NCI-H2029 (cell line): ENCODE measurements at places on chromosomes 4 and X.

DNA sequence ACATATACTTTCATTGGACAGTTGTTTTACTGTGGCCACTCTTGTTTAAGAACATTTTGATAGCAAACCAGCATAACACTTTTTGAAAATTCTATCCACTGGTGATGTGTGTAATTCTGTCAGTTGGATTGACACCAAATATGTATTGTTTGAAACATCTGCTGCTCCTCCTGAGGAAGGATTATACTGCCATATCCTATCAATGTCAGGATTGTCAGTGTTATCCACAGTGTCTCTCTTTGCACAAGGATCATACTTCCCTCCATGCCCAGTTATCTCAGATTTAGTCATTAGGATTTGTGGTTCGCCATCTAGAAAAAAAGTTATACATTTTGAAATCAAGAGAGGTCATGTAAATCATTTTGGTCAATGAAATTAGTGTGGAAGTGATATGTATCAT lies 1859.6 kb downstream of the C4orf33 start:
- no peak for DNase-seq

DNA sequence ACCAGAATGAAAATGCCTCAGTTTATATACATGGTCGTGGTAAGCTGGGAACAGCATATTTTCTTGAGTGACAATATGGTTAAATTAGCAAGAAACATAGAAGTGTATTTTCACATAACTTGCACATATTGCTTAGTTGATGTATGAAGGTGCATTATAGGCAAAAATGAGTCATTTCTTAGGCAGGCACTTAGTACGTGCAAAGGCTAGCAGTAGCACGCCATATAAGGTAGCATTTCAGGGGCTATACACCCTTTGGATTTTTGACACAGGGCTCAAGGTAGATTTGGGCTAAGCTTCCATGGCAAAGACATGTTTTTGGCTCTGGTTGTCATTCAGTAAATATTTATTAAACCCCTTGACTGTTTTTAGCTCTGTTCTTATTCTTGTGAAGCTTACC lies 33.1 kb downstream of the PCDH7 start:
- peak; percentile 5 for DNase-seq

GRCh38 chrX:19331831-19332230 lies 11.9 kb upstream of the PDHA1 start:
- no peak for DNase-seq

DNA sequence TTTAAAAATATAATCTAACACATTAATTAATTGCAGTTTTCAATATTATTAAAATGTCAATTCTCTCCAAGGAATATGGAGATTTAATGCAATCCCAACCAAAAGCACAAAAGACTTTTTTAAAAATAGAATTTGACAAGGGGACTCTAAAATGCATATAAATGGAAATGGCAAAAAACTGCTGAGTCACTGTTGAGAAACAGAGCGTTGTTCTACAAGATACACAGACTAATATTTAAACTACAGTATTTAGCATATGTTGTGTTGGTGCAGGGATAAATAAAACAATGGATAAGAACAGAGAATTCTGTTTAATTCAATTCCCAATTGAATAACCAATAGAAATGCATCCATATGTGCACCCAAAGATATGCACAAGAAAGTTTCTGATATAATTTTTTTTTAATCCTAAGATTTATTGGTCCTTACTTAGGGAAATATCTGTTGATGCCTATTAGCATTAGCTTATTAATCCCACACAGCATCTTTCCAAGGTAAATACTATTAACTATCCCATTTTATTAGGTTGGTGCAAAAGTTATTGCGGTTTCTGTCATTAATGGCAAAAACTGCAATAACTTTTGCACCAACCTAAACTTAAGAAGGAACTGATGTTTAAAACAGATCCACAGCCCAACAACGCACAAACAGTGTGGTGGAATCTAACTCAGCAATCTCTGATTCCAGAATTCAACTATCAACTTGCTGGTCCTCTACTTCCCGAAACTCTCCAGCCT lies 86.8 kb upstream of the VEGFC start:
- no peak for DNase-seq

- no peak for DNase-seq
Observed at GRCh38 chrX:72478351-72478750, 94.3 kb downstream of the HDAC8 start.

GRCh38 chrX:24702362-24703184 lies 8.9 kb downstream of the POLA1 start:
- no peak for DNase-seq

- peak; percentile 8 for DNase-seq
Observed at GRCh38 chr4:158253350-158253980, 43.2 kb downstream of the TMEM144 start.

- DNase-seq = no peak
Observed at GRCh38 chr4:57136281-57136680, 26.1 kb upstream of the IGFBP7 start.

GRCh38 chr4:170399581-170400293 lies 310.0 kb upstream of the AADAT start:
- no peak for DNase-seq

DNA sequence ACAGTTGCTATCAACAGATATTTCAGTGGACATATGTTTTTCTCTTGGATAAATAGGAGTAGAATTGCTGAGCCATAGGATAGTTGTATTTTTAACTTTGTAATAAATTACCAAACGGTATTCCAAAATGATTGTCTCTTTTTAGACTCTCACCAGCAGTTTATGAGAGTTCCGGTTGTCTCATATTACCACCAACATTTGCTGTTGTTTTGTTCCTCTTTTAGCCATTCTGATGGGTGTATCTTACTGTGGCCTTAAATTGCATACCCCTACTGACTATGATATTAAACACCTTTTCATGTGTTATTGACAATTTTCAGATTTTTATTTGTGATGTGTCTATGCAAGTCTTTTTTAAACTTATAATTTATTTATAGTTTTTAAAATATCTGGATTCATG lies 39.7 kb downstream of the SNX25 start:
- DNase-seq = no peak

- no peak for DNase-seq
Observed at GRCh38 chr4:169061386-169061785, 51.3 kb upstream of the CBR4 start.

DNA sequence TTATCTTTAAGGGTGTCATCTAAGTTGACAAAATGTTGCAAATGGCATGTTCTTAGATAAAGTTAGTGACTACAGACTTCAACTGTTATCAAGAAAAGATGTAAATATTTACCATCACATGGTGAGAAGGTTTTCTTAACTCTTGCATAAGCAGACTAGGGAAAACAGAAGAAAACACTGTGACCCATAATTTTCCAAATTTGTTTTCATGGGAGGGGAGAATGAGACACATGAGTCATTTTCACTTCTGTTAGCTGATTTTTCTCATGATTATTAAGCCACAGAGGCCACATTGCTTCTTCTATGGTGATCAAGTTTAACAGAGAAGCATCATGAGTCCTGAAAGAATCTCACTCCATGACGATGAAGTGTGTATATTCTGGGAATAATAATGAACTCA lies 30.2 kb upstream of the SYTL5 start:
- DNase-seq = no peak

DNA sequence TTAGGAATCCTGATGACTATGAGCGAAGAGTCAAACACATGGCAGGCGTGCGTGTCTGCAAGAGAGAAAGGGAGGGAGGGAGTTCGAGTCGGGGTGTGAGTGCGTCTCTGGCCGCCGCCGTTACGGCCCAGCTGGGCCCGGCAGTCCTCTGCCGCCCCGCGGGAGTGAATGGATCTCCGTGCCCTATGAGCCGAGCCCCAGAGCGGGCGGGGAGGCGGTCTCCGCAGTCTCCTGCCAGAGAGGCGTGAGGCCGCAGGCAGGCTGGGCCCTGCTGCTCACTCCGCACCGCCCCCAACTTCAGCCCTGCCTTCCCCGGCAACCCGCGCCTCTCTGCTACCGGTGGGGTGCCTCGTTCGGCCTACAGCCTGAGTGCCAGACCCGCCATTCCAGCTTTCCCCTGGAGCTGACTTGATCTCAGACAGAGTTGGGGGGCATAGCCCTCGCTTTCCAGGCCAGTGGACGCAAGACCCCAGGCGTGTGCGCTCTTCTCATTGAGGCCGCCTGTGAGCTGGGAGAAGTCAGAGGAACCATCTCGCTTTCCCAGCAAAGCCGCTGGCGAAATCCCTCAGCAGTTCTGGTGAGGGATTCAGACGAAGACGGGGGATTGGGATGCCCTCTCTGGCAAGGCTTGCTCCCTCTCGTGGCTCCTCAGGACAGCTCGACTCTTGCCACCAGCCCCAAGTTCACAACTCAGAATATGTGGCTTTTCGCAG lies 1.4 kb downstream of the SLC16A2 start:
- no peak for DNase-seq

GRCh38 chr4:41140410-41140809 lies 73.9 kb downstream of the APBB2 start:
- DNase-seq = no peak

GRCh38 chrX:43108828-43109227 lies 330.9 kb upstream of the PPP1R2C start:
- DNase-seq = no peak

GRCh38 chr4:150164956-150165629 lies 86.8 kb downstream of the DCLK2 start:
- peak; percentile 29 for DNase-seq

GRCh38 chr4:72886602-72887001 lies 182.9 kb downstream of the COX18 start:
- DNase-seq = no peak

DNA sequence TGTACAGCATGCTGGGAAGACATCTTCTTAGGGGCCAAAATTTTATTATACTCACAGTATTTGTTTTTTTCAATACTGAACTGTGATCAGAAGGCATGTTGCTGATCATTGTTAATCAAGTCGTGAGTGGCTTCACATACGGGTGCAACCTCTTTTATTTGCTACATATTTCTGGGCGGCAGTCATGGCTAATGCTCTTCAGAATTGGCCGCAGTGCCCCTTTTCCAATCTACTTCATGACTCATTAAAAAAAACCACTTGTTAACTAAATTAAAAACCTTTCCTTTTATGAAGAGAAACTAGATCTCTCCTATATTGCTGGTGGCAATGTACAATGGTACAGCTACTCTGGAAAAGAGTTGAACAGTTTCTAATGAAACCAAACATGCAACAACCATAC lies 101.5 kb upstream of the C1GALT1C1 start:
- DNase-seq = no peak

DNA sequence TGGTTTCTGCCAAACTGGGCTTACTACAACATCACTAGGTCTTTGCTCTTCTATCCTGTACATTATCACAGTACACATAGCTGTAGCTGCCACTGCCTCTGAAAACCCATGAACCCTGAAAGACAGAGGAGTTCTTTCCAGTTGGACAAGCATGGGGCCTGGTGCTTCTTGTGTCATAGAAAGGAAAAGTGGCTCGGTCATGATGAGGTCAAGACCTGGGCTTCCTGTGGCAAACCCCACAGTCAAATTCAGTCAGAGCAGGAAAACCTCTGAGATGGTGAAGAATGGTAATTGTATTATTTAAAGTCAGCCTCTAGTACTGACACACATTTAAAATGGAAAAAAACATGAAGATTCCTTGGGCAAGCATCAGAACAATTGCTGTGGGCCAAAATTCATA lies 133.3 kb upstream of the PRPS2 start:
- no peak for DNase-seq

DNA sequence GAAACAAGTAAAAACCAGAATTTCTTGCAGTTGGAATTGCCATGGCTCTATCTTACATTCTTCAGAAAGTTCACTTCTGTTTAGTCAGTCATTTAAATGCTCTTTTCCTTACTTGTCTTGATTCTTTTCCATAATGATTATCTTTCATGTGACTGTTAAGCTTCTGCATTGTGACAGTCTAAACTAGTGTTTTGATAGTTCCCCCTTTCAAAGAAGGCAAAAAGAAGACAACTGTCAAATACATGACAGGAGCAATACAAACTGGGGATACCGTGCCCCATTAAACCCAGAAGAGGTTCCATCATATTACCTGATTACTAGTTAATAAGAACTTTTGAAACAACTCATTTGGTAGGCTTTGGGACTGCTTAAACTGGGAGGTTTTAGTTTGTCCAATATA lies 476.2 kb downstream of the PCDH19 start:
- DNase-seq = no peak

DNA sequence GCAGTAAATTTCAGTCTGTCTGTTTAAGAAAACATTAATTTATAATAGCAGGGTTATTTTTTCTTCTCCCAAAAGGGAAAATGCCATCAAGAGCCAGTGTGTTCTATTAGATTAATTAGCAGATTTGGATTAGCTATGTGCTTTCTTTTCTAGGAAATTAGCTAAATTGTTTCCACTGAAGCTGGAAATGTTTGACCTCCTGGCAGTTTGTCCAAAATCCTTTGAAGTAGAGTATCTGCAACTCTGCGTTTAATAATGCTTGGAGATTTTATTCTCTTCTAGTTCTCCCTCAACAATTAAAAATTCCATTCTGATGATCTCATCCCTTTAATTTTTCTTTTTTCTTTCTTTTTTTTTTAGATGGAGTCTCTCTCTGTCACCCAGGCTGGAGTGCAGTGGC lies 27.1 kb upstream of the HOPX start:
- DNase-seq = no peak

- no peak for DNase-seq
Observed at GRCh38 chr4:128298146-128298758, 10.6 kb upstream of the PGRMC2 start.

DNA sequence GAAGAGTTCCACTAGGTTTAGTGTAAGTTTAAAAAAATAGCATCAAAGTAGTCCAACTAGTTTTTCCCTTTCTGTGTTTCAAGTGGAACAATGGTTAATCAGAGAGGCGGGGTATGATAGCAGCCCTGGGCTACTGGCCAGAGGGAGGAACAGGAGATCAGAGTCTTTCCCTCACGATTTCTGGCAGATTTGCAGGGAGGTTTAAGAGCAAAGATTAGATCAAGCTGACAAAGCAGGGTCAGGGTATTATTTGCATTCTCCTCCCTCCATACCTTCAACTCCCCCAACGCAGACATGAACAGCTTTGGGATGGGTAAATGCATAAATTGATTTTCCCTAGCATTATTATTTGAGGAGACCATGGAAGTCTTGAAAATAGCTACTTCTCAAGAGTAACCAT lies 277.6 kb upstream of the DIAPH2 start:
- peak; percentile 10 for DNase-seq

DNA sequence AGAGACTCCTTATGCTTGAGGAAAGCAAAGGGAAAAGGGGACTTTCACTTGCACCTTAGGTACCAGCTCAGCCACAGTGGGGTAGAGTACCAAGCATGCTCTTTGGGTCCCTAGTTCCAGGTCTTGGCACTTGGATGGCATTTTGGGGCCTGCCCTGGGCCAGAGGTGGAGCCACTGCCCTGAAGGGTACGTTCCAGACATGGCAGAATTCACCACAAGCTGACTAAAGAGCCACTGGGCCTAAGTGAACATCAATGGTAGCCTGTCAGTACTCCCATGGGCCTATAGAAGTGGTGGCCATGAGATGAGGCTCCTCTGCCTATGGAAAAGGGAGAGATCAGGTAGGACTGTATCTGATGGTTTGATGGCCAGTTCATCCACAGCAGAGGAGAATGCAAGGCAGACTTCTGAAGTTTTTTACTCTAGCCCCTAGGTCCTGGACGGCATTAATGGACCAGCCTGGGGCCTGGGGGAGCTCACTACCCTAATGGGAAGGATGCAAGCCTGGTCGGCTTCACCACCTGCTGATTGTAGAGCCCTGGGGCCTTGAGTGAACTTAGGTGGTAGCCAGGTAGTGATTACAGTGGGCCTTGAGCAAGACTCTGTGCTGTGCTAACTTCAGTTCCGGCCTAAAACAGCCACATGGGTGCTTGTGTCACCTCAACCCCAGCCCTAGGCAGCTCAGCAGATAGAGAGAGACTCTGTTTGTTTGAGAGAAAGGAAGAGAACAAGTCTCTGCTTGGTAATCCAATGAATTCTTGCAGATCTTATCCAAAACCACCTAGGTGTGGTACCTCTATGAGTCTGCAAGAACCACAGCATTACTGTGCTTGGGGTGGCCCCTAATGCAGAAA lies 19.8 kb upstream of the HSFX4 start:
- DNase-seq = no peak

- DNase-seq = no peak
Observed at GRCh38 chr4:88865466-88865865, 167.8 kb upstream of the NAP1L5 start.
